ENCODE measurements at places on chromosomes 1 and 21.

GRCh38 chr1:67749844-67750690 is 65.1 kb downstream of the GADD45A start:
- peak; percentile 5 for DNase-seq

GRCh38 chr21:43853851-43854772 is 10.9 kb upstream of the AGPAT3 start:
- DNase-seq: no peak

DNA sequence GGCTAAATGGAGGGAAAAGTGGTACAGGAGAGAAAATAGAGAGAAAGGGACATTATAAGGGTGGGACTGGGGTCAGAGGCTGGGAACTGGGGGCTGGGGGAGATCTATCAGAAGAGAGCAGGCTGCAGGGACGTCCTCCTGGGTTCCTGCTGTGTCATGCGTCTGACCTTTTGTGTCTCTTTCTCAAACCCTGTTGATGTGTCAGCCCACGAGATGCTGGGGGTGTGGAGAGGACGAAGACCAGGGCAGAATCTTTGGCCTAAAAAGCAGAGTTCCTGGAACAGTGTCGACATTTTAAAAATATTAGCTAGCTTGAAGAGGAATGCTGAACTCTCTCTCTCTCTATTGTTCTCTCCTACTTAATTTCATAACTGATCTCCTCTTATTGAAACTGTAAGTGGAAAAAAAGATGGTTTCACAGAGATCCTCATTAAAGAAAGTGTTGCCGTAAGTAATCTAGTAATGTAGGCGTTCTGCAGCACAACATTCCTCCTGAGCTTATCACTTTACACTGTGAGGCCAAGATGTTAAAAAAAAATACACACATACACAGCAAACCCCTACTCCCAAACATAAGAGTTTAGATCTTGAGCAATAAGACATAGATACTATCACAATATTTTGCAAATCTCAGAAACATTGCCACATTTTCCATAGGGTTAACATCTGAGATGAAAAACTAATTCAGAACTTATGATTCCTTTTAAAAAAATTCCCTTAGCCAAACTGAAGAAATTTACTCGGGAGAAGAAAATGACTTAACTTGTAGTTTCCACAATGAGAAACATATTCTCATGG is 52.6 kb downstream of the RUNX1 start:
- no peak for DNase-seq

GRCh38 chr1:6143395-6143794 is 36.7 kb downstream of the CHD5 start:
- no peak for DNase-seq

DNA sequence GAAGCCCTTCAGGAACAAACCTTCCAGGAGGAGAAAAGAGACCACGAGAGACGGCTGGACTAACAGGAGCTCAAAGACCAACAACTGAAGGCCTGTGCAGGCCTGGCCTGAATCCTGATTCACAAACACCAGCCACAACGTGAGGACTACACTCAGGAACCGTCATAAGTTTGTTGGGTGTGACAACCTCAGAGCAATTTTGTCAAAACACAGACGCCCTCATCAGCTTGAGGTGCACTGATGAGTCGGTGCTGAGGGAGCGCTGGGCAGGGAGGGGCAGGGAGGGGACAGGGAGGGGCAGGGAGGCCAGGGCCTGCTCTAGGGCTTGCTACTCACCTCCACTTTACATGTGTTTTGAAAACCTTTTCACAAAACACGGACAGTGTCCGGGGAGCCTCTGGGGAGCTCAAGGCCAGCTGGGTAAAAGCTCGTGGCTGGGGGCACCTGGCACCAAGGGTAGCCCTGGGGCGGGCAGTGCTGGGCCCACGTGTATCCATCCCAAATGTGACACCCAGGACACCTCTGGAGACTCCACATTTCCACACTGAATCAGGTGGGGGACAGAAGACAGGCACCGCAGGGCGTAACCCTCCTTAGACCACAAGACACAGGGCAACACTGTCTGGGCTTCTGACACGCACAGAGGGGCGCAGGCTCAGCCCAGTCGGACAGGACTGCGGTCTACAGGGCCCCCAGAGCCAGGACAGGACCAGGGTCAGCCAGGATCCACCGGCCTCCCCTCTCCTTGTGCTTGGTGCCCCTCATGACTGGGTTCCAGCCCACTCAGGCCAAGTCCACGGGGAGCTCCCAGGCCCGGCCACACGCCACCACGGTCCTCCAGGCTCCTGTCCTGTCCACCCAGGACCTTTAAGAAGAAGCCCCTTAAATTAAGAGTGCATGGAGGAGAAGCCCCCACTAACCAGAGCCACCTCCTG is 16.5 kb downstream of the LSS start:
- DNase-seq: no peak

GRCh38 chr1:57788313-57788712 is 364.5 kb upstream of the DAB1 start:
- DNase-seq: no peak

DNA sequence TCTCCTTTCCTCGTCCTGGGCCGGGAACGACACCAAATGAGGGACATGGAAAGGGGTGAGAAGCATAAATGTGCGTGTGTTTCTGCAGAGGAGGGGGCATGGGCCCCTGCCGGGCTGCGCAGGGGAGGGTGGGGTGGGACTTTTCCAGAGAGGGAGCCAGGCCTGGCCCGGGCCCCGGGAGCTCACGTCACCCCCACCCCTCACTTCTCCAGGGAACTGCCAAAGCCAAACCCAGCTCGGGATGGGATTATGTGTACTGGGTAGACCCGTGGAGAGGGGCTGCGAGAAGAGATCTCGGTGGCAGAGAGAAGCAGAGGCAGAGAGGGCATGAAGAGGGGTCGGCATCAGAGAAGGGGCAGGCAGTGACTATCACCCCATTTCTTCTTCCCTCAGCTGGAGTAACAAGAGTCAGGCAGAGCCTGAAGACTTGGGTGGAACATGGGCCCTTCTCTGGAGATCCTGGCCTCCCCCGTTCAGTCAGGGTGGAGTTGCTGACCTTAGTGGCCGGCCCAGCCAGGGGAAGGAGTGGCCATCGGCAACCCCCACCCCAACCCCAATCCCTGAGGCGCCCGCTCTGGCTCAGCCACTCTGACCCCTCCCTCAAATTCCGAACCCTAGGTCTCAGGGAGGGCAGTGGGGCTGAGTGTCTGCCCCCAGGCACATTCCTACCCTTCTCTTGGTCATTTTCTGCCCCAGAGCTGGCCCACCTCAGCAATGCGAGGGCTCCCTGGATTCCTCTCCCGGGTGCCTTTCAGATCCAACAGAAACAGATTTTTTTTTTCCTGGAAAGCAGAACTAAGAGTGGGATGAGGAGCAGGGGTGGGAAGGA is 1.2 kb downstream of the ADAMTSL4 start:
- no peak for DNase-seq

GRCh38 chr1:155128755-155129473 is 1.2 kb downstream of the EFNA1 start:
- DNase-seq: no peak

- DNase-seq: no peak
These were observed 353.9 kb upstream of the CAMK1G start for GRCh38 chr1:209229494-209230061.

GRCh38 chr1:31788825-31789256 is 24.7 kb upstream of the ADGRB2 start:
- DNase-seq: peak; percentile 57

GRCh38 chr1:50348449-50349241 is 74.6 kb downstream of the DMRTA2 start:
- peak; percentile 79 for DNase-seq

DNA sequence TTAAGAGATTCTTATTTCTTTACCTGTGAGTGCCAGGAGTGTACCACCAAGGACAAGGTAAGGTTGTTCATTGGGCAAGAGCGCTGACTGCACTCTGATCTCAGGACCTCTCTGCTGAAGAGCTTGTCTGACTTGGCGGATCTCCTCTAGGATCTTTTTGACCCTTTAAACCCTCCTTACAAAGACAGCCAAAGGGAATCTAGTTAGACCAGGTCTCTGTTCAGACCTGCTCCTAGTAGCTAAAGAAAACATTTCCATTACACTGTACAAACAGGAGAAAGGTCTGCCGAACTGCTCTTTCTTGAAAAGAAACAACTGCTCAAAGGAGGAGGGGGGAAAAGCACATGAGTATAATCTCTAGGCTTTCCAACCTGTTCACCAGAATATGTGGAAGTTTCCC is 49.3 kb downstream of the SMYD2 start:
- no peak for DNase-seq

DNA sequence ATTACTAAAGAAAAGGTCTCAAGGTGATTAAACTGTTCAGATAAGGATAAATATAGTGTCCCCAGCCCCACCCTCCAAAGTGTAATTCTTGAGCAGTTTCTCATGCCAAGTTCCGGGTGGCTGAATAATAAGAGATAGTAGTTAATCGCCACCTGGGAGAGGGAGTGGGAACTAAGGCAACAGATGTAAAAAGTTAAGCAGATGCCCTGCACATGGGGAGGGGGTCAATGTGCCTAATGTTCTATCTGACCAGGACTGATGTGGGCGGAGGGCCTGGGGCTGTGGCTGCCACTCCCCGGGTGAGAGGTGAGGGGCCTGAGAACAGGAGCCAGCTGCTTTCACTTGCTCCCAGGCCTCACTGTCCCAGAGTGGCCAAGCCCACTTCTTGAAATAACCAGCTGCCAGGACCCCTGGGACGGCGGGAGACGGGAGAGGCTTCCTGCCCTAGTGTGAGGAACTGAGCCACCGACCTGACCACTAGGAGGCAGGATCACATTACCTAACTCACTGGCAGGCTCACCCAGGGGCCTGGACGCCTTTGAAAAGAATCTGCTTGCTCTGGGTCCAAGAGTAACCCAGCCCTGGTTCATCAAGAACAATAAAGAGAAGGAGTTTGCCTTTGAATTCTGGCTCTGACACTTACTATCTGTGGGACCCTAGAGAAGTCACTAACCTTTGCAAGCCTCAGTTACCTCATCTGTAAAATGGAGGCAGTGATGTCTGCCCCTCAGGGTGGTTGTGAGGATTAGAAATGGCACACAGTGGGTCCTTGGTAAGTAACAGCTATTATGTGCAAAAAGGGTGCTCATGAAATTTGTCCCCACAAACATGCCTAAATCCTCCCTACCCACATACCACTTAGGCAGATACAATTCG is 179.2 kb downstream of the ATG4C start:
- DNase-seq: no peak

DNA sequence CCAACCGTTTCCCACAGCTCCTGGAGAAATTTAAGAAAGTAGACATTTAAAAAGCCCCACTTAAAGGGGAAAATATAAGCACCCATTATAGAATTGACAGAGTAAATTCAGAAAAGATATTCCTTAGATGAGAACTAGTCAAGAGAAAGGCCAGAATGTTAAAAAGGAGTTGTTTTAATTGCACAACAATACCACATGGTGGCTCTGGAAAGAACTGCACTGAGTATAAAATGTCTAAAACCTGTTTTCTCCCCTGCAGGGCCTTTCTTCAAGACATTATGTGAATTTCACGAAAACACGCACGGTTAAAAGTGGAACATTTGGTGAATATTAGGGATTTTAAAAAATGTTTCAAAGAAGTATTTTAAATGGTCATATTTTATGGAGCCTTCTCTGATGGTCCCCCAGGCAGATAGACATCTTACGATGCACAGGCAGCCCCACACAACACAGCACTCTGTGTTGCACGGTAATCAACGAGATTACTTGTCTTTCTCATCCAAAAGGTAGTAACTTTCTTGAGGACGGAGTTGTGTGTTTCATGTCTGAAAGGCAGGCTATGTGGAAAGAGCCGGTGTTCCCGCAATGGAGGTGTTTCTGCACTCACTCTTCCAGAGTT is 101.9 kb downstream of the PRRX1 start:
- DNase-seq: no peak

- DNase-seq: no peak
These were observed 62.6 kb upstream of the SPAG17 start for GRCh38 chr1:118247593-118247992.

DNA sequence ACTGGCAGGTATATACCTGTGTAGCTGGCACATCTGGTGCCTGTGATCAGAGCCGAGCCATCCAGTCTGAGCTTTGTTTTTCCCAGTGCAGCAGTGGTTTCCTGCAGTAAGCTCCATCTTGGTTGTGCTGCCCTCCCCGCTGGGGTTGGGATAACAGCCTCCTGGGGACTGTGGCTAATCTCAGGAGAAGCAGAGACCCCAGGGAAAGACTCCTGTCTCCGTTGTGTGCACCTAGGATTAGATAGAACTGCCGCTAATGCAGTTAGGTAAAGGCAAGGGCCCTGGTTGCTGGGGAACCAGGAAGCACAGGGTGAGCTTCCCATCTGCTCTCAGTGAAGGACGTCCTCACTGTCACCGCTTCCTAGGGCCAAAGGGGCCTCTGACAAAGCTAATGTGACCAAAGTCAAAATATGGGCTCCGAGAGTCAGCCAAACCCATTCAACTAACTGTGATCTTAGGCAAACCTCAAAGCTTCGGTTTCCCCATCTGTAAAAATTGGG is 20.0 kb downstream of the ROR1 start:
- DNase-seq: no peak

DNA sequence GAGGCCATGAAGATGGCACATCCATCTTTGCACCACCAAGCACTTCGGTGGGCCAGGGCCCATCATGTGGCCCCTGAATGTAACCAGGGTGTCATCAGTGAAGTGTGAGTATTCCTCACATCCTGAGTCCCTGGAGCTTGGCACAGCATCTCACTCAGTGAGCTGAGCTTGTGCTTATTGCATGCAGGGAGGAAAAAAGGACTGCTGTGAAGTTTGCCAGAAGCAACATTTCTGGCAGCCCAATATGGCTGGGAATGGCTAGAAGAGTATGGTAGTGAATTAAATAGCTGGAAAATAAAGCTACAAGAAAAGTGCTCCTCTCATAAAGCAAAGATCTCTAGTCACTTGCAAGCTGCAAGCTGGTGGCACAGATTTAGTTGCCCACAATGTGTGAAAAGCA is 109.3 kb downstream of the TNFSF18 start:
- no peak for DNase-seq

DNA sequence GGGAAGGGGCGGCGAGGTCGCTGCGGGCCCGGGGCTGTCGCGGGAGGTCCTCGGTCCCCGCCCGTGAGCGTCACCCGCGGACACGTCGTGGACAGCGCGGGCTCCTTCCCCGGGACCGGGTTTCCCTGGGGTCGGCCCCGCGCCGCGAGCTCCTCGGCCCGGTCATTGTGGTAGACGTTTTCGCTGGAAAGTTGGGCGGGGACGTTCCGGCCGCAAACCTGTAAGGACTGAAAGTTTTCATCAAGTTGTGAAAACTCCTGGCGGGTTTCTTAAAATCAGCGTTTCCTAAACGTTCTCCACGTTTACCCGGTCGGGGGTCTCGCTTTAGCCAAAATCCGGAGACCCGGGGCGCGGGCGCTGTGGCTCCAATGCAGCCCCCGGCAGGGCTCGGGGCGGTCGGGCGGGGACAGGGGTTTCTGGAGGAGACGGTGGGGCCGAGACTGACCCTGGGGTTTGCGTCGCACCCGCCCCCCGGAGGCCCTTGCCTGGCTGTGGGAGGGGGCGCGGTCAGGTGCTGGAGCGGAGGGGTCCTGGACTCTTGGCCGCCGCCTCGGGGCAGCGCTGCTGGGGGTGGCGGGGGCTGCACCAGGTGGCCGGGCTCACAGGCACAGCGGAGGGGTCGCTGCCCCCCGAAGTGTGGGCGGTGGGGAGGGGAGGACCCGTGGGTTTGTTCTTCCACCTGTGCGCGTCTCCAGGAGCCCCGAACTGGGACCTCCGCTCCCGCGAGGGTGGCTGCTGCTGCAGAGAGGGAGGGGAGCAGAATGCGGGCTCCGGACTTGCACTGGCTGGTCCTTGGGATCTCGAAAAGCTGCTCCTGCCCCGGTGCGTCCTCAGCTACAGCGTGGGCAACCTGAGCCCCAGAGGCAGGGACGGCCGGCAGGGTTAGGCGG is 827 bp downstream of the PRKCZ start:
- no peak for DNase-seq

Data from NCI-H1694 treated with DMSO at 0.1 percent for 48 hours (cell line).